ENCODE measurements at places on chromosomes 2 and 18.

DNA sequence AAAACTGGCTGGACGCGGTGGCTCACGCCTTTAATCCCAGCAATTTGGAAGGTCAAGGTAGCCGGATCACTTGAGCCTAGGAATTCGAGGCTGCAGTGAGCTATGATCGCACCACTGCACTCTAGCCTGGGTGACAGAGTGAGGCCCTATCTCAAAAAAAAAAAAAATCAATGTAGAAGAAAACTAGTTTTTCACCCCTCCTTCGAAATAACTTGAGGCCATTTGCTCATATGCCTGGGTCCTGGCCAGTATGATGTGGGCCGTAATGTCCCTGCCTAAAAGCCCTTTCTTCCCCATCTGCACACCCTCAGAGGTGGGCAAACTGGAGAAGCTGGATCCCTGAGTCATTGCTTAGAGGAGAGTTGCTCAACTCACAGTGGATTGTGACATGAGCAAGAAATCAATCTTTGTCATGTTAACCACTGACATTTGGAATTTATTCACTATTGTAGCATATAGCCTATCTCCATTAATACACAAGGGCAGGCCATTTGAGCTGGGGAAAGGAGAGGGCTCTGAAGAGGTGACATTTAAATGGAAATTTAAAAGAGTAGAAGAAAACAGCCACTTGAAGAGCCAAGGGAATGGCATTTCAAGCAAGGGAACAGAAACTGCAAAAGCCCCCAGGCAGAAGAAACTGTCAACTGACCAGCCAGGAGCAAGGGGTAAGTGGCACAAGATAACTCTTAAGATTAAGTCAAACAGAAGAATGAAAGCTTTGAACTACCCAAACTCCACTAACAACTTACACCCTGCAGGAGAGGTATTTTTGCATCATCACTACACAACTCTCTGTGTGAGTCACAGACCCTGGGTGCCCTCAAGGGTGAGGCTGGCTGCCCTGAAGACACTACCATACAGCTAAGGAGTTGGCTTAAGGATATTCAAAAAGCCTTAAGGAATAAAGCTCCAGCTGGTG, 7.6 kb upstream of the METTL21A start:
- DNase-seq = no peak

- no peak for DNase-seq
Observed at GRCh38 chr2:199440118-199440517, 17.6 kb downstream of the SATB2 start.

DNA sequence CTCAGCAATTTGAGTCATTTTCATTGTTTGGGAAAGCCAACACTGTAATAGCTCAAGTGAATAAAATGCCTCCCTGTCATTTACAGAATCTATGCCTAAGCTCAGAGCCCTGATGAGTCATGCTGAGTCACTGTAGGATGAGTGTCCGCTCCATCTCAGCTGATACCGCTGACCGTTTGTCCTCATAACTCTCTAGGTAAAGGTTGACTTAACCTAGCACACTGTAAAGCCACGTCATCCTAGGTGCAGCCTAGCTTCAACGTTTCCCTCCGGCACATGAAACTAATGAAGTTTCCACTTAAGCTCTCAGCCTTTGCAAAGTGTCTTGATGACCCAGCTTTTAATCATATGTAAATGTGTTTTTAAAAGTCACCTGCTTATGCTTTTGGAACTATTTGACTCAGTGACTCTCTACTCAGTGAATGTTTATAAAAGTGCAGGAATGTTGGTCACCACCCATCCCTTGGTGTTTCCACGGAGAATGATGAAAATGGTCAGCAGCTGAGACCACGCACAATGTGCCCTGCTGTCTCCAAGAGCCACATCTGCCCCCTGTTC, 154.0 kb downstream of the PMAIP1 start:
- DNase-seq = no peak

DNA sequence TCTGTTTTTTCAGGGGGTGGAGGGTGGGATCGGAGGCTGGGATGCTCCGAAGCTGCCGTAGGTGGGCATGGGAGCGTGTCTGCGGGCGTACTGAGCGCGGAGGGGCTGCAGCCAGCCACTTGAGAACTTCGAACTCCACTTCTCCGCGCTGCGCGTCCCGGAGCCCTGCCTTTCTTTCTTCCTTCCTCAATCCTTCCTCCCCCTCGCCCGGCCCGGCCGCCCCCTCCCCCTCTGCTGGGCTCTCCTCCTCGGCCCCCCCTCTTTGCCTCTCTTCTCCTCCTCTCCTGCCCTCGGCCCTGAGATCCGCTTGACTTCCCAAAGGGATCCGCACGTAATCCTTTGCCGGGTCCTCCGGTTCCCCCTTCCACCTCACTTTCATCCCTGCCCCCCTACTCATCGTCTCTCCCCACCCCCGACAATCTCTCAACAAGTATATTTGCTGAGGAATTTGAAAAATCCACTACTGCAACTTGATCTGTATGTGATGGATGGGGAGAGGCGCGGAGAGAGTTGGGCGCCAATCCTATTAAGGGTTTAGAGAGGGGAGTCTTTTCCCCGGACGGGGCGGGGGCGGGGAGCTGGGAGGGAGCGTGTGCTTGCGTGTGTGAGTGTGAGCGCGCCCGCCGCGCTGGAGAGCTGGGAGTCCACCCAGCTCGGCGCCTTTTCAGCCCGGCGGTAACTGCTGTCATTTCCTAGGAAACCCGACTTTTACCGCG, 1.1 kb downstream of the GLI2 start:
- peak; percentile 71 for DNase-seq

DNA sequence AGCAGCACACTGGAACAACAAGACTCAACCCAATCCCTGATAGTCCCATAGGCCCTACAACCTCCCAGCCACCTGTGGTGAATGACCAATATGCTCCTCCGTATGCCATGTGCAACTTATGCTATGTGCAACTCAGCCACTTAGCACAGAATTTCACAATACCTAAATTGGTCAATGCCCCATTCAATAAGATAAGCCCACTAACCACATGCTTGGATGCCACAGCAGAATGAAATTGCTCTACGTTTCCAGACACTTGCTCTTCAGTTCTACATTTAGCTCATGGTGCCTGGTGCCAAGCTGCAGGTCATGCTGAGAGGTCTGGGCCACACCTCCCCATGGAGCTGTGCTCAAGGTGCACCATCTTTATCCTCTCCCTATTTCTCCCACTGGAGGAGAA, 159.8 kb downstream of the EN1 start:
- no peak for DNase-seq

- DNase-seq = no peak
Observed at GRCh38 chr2:197705912-197706838, 1.0 kb downstream of the MARS2 start.

DNA sequence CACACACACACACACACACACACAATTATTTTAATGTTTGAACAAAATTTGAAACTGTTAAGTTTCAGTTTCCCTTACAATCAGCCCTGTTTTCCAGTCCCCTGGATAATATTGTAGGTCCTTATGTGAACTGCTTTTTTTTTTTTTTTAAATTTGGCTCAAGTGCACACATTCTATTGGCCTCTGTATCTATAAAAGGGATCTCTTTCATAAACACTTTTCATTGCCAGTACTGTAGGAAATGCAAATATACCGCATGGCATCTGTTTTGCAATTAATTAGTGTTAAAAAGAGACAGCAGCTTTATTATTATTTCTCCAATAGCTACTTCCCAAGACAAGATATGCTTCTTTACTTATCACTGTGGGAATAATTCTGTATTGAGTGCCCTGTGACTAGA, 738.7 kb downstream of the EPHA4 start:
- no peak for DNase-seq

GRCh38 chr2:70347831-70348230, 46.0 kb upstream of the FAM136A start:
- no peak for DNase-seq

DNA sequence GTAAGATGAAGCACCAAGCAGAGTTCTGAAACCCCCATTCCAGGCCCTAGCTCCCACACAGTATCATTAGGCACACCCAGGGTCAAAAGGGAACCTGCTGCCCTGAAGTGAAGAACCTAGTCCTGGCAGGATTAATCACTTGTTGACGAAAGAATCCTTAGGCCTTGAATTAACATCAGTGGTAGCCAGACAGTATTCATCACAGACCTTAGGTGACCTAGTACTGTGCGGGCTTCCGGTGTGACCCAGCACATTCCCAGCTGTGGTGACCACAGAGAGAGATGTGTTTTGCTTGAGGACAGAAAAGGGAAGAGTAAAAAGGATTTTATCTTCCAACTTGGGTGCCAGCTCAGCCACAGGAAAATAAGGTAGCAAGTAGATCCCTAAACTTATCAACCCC, 1071.4 kb upstream of the FAM98A start:
- no peak for DNase-seq

DNA sequence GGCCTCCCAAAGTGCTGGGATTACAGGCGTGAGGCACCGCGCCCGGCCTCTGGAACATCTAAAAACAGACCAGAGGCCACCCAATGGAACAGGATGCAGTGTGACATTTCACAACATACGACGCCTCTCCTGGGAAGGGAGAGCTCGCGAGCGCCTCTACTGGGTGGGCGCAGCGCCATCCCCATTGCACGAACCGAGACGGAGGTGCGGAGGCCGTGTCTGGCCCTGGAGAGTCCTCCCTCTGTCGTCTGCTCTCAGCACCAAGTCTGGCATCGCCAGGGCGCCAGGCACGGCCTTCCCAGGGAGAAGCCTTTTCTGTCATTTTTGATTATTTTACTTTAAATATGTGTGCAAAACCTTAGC, 9.4 kb upstream of the GBX2 start:
- DNase-seq = peak; percentile 91

- no peak for DNase-seq
Observed at GRCh38 chr2:236843161-236843968, 242.3 kb upstream of the COPS8 start.

GRCh38 chr2:235630718-235631296, 137.0 kb downstream of the AGAP1 start:
- DNase-seq = no peak

- no peak for DNase-seq
Observed at GRCh38 chr2:85095094-85095493, 38.1 kb upstream of the TCF7L1 start.

GRCh38 chr18:14943486-14943885, 195.5 kb downstream of the ANKRD30B start:
- no peak for DNase-seq

DNA sequence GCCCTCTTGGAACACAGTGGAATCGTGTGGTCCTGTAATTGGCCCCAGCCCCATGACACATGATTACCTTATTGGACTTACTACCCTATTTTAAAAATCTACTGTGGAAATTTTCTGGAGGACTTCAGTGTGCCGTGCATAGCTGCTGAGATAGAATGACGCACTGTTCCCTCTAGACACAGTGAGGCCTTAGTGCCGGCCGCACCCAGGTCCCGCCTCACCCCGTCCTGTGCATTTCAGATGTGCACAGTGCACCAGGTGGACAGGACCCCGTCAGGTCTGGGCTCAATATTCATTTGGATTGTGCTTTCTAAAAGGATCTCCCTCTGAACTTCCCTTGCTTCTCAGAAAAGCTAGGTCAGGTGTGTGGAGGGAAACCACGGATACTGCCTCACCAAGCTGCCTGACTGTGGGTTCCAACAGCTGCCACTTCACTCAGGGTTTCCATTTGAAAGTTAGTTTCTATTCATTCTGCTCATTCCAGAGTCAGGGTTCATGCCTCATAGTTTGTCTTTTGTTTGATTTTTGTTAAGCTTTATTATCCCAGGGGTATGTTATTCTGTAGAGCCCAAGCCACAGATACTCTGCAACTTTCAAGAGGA, 155.8 kb downstream of the PTGR3 start:
- no peak for DNase-seq

DNA sequence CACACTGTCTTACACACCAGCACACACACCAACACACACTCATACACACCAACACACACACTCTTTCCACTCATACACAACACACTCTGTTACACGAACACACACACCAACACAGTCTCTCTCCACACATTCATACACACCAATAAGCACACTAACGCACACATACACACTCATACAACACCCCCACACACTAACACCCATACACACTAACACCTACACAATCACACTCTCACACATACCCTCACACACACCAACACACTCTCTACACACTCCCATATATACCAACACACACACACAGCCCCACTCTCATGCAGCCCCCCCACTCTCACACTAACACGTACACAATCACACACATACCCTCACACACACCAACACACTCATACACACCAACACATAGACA, 123.8 kb downstream of the DYSF start:
- no peak for DNase-seq

DNA sequence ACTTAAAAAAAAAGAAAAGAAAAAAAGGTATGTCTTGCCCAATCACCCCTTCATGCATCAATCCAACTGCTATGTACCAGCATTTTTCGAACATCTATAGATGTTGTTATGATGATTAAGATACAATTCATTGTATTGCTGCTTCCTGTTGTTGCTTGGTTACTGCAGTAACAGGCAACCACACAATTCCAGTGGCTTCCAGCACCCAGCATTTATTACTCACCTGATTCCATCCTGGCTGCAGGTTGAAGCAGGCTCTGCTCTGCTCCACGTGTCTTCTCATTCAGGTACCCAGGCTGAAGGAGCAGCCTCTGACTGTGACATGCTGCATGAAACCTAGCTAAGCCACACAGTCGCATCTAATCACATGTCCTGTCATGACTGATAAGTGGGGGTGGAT, 196.9 kb downstream of the INO80D start:
- DNase-seq = no peak

GRCh38 chr18:2715990-2716389, 60.5 kb downstream of the SMCHD1 start:
- no peak for DNase-seq

- no peak for DNase-seq
Observed at GRCh38 chr18:50629148-50629631, 69.3 kb downstream of the MAPK4 start.

DNA sequence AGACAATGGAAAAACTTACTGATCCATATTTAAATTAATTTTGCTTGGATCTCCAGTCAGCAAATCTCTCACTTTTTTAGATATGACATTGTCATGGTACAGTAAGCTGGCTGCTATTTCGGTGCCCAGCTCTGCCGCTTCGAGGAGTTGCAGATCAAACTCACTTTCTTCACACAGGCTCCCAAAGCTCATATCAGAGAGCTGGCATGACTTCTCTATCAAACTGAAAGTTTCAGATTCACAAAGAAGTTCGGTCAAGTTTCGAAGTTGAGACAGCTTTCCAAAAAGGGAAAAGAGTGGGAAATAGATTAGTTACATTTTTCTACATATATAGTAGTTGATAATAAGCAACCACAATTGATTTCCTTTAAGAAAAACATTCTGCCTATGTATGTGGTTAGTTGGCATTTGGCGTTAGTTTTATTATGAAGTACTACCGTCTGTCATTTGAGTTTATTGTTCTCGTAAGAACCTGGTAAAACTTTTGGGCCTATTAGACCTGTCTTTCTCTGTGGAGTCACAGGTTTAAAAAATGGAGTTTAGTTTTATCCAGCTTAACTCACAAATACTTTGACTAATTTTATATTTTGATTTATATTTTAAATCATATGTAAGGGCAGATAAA, 118.8 kb downstream of the ABCA12 start:
- DNase-seq = no peak

DNA sequence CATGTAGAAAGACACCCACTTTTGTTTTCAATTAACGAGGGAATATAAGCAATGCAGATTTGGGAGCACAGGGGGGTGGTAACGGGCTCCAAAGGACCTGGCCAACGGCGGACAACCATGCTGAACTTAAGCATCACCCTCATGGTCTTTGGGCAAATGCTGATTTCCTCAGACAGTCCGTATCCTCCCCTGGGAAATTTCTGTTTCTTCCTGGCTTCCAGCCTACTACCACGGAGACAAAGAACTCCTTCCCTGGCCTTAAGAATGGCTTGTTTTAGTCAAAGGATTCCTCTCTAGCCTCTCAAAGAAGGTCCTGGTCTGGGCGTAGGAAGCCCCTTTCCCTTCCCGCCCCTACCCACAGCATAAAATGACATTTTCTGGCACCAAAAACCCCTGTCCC, 34.3 kb downstream of the EN1 start:
- no peak for DNase-seq

GRCh38 chr2:74004212-74005182, 19.8 kb downstream of the TET3 start:
- no peak for DNase-seq
